GM23248 (cell line): ENCODE measurements at places on chromosomes 2 and 18. TPM values are rescaled to one million over a fixed set of nuclear protein-coding genes. Genes with fewer than 3 reads are reported as not detected.

DNA sequence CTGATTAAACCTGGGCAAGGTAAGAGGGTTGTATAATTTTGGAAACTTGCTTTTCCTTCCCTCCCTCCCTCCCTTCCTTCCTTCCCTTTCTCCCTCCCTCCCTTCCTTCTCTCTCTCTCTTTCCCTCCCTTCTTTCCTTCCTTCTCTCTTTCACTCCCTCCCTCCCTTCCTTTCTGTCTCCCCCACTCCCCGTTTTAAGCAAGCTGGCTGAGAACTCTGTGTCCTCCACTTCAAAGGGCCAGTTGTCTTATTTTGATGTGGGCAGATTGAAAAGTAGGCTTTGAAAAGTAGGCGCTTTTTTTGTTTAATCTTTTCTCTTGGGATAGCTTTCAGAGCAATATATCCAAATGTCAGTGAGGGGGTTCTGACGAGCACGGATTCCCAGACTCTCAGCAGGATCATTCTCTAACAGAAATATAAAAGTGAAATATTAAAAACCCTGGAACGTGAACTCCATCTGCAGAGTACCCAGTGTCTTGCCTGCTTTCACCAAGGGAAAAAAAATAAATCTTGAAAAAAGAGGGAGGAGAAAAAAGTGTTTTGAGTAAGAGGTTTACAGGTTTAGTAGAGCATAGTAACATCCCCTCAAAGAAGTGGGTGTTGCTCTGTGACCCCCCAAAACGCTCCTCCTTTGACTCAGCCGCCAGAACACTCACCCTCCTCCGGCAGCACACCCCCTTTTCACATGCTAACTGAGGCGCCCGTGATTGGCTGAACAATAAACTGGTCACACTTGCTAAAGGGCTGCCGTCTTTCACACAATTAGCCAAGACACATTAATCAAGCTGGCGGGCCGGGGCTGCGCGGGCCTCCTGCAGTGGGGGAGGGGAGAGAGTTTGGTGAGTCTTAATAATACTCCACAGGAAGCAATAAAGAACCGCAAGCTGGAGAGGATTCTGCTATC is 52.2 kb downstream of the CDK15 start:
- H3K27ac ChIP-seq: no peak overlapping the region
- no peaks in the 10 kb centered on the region for H3K27me3 ChIP-seq
- H3K36me3 ChIP-seq: no peaks in the 10 kb centered on the region
- H3K4me1 ChIP-seq: peaks cover 36% of the 10 kb centered on the region

DNA sequence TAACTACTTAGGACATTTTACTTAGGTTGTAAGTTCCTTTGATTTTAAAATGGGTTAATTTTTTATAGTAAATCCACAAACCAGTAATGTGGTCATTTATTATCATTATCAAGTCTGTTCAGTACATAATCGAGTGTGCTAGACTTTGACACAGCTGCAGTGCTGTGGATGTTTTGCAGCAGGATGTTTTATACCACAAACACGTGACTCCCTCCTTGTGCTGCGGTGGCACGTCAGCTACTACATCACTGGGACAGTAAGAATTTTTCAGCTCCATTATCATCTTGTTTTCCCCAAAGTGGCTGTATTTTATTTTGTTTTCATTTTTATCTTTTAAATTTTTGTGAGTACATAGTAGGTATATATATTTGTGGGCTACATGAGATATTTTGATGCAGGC is 70.0 kb downstream of the ATP9B start:
- H3K4me3 ChIP-seq: no peak overlapping the region
- no peaks in the 10 kb centered on the region for H3K27me3 ChIP-seq
- no peaks in the 10 kb centered on the region for H3K4me1 ChIP-seq
- no peaks in the 10 kb centered on the region for H3K36me3 ChIP-seq
- DNase-seq: no peak

GRCh38 chr2:98809116-98809515 is 78.2 kb upstream of the MGAT4A start:
- H3K27ac ChIP-seq: no peak overlapping the region
- no peaks in the 10 kb centered on the region for H3K36me3 ChIP-seq
- H3K4me3 ChIP-seq: no peak overlapping the region
- no peak for DNase-seq
- H3K27me3 ChIP-seq: peaks cover 1% of the 10 kb centered on the region; the same call in 1 of the 2 replicates

GRCh38 chr2:100070078-100070477 is 72.3 kb downstream of the AFF3 start:
- peaks cover 19% of the 10 kb centered on the region for H3K27me3 ChIP-seq
- H3K4me3 ChIP-seq: no peak overlapping the region
- no peak overlapping the region for H3K27ac ChIP-seq
- H3K4me1 ChIP-seq: no peaks in the 10 kb centered on the region

DNA sequence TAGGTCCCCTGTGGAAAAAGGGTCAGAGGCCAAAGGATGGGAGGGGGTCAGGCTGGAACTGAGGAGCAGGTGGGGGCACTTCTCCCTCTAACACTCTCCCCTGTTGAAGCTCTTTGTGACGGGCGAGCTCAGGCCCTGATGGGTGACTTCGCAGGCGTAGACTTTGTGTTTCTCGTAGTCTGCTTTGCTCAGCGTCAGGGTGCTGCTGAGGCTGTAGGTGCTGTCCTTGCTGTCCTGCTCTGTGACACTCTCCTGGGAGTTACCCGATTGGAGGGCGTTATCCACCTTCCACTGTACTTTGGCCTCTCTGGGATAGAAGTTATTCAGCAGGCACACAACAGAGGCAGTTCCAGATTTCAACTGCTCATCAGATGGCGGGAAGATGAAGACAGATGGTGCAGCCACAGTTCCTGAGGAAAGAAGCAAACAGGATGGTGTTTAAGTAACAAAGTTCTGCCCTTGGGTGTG is 165.8 kb downstream of the RPIA start:
- no peak overlapping the region for H3K27ac ChIP-seq
- H3K4me1 ChIP-seq: no peaks in the 10 kb centered on the region
- H3K36me3 ChIP-seq: no peaks in the 10 kb centered on the region
- no peak for DNase-seq
- no peak overlapping the region for H3K4me3 ChIP-seq

- H3K4me3 ChIP-seq: no peak overlapping the region
- H3K36me3 ChIP-seq: no peaks in the 10 kb centered on the region
- peaks cover 24% of the 10 kb centered on the region for H3K4me1 ChIP-seq
- H3K27ac ChIP-seq: no peak overlapping the region
- no peaks in the 10 kb centered on the region for H3K27me3 ChIP-seq
Measured at GRCh38 chr2:73134471-73134870, 21.7 kb upstream of the RAB11FIP5 start.

DNA sequence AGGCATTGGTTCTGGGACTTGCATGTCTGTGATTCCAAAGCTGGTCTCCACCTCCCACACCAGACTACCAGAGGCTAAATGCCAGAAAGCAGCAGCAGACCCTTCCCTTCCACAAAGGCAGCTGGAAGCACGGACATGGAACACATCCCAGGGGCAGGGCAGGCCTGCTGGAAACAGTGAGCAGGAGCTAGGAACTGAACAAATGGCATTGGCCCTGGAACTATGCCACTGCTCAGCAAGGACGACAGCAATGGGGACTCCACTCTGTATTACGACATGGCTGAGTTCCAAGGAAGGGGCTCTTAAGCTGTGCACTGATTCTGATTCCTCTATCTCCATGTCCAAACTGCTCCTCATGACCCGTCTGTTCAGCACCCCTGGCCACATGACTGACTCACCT is 77.8 kb upstream of the TFCP2L1 start:
- H3K27ac ChIP-seq: peak overlapping the region; percentile 85
- peaks cover 6% of the 10 kb centered on the region; the same call in 1 of the 2 replicates for H3K36me3 ChIP-seq
- peaks cover 49% of the 10 kb centered on the region for H3K4me1 ChIP-seq
- H3K4me3 ChIP-seq: no peak overlapping the region
- no peaks in the 10 kb centered on the region for H3K27me3 ChIP-seq
- no peak for DNase-seq

GRCh38 chr18:79203017-79203605 is 133.9 kb downstream of the ATP9B start:
- peak; percentile 36 for DNase-seq
- H3K4me1 ChIP-seq: no peaks in the 10 kb centered on the region
- H3K36me3 ChIP-seq: no peaks in the 10 kb centered on the region
- no peak overlapping the region for H3K27ac ChIP-seq
- H3K27me3 ChIP-seq: no peaks in the 10 kb centered on the region
- no peak overlapping the region for H3K4me3 ChIP-seq

- H3K27ac ChIP-seq: no peak overlapping the region
- H3K27me3 ChIP-seq: no peaks in the 10 kb centered on the region
Measured at GRCh38 chr2:20421988-20422370, 24.9 kb upstream of the RHOB start.

GRCh38 chr2:30684026-30684425 is 123.2 kb downstream of the CAPN13 start:
- no peak overlapping the region for H3K4me3 ChIP-seq
- no peak for DNase-seq
- H3K36me3 ChIP-seq: no peaks in the 10 kb centered on the region
- no peak overlapping the region for H3K27ac ChIP-seq

GRCh38 chr18:29012883-29013465 is 836.0 kb upstream of the CDH2 start:
- no peaks in the 10 kb centered on the region for H3K36me3 ChIP-seq
- no peak overlapping the region for H3K27ac ChIP-seq
- H3K4me1 ChIP-seq: no peaks in the 10 kb centered on the region
- no peak overlapping the region for H3K4me3 ChIP-seq

GRCh38 chr2:69450735-69451416 is 13.6 kb upstream of the NFU1 start:
- H3K4me1 ChIP-seq: no peaks in the 10 kb centered on the region
- H3K27me3 ChIP-seq: no peaks in the 10 kb centered on the region
- no peak overlapping the region for H3K27ac ChIP-seq
- no peak for DNase-seq
- H3K4me3 ChIP-seq: no peak overlapping the region

GRCh38 chr2:222284466-222284865 is 14.3 kb downstream of the PAX3 start:
- no peak for DNase-seq
- no peak overlapping the region for H3K27ac ChIP-seq
- H3K4me1 ChIP-seq: no peaks in the 10 kb centered on the region

DNA sequence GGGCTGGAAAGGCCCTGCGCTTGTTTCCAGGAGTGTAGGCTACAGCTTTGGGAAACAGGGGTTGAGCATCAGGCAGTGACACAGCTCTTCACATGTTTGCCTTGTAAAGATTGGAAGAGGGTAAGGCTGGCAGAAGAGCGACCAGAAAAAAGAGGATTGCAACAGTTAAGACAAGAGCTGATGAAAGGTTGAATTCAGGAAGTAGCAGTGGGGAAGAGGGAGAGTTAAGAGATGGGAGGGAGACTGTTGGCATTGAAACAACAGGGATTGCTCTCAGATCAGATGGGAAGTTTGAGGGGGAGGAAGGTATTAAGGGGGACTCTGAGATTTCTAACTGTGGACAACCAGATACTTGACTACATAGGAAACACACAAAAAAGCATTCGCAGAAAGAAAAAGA is 96.9 kb downstream of the CTAGE1 start:
- no peak overlapping the region for H3K4me3 ChIP-seq
- no peak overlapping the region for H3K27ac ChIP-seq
- H3K4me1 ChIP-seq: peaks cover 12% of the 10 kb centered on the region
- H3K27me3 ChIP-seq: no peaks in the 10 kb centered on the region
- no peak for DNase-seq

DNA sequence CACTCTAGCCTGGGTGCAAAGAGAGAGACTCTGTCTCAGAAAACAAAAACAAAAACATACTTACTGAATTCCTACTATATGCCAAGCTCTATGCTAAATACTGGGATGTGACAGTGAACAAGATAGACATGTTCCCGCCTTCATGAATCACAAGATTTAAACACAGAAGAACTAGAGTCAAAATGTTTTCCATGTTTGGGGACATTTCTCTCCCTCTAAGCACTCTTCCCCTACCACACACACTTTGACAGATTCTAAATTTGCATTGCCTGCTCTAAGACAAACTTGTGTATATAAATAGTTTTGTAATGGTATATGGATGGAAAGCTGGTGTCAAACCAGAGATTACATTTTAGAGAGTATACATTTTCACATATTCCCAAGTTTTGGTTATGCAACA is 11.1 kb downstream of the CYBRD1 start:
- peaks cover 29% of the 10 kb centered on the region for H3K4me1 ChIP-seq
- no peaks in the 10 kb centered on the region for H3K27me3 ChIP-seq
- H3K4me3 ChIP-seq: no peak overlapping the region

- H3K27me3 ChIP-seq: no peaks in the 10 kb centered on the region
- peaks cover 19% of the 10 kb centered on the region for H3K4me1 ChIP-seq
- no peak overlapping the region for H3K4me3 ChIP-seq
Measured at GRCh38 chr2:70527447-70528080, 26.1 kb downstream of the TGFA start.

DNA sequence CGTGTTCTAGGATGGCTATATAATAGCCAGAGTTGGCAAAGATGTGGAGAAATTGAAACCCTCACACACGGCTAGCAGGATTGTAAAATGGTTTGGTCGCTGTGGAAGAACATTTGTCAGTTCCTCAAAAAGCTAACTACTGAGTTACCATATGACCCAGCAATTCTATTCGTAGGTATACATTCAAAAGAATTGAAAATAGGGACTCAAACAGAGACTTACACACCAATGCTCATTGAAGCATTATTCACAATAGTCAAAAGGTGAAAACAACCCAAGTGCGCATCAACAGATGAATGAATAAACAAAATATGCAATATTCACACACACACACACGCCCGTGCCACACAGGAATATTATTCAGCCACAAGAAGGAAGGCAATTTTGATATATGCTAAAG is 98.7 kb downstream of the PLA2R1 start:
- no peaks in the 10 kb centered on the region for H3K27me3 ChIP-seq
- no peaks in the 10 kb centered on the region for H3K36me3 ChIP-seq
- H3K4me1 ChIP-seq: peaks cover 17% of the 10 kb centered on the region
- no peak overlapping the region for H3K27ac ChIP-seq
- H3K4me3 ChIP-seq: no peak overlapping the region
- no peak for DNase-seq

DNA sequence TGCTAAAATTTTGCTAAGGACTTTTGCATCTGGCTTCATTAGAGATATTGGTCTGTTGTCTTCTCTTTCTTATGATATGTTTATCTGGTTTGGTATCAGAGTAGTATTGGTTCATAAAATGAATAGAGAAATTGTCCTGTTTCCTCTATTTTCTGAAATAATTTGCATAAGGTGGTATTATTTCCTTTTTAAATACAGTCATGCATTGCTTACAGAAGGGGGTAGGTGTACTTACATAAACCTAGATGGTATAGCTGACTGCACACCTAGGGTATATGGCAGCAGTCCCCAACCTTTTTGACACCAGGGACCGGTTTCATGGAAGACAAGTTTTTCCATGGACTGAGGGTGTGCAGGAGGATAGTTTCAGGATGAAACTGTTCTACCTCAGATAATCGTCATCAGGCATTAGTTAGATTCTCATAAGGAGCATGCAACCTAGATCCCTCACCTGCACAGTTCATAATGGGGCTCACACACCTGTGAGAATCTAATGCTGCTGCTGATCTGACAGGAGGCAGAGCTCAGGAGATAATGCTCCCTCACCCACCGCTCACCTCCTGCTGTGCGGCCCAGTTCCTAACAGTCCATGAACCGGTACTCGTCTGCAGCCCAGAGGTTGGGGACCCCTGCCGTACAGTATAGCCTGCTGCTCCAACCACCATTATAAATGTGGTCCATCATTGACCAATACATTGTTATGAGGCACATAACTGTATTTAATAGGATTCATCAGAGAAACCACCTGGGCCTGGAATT is 189.2 kb downstream of the FAM210A start:
- no peaks in the 10 kb centered on the region for H3K4me1 ChIP-seq
- H3K27me3 ChIP-seq: peaks cover 12% of the 10 kb centered on the region; the same call in 1 of the 2 replicates
- DNase-seq: no peak
- no peak overlapping the region for H3K4me3 ChIP-seq
- H3K36me3 ChIP-seq: no peaks in the 10 kb centered on the region
- no peak overlapping the region for H3K27ac ChIP-seq

The PPM1B gene
- polyA plus RNA-seq: 19.7 and 23.1 TPM in 2 replicates

The CAVIN2 gene
- 5.2 and 6.1 TPM in 2 replicates for polyA plus RNA-seq

The DUSP11 gene
- polyA plus RNA-seq: 56.0 and 60.2 TPM in 2 replicates

The NTSR2 gene
- not detected in 2 replicates for polyA plus RNA-seq

The TUBB8B gene
- polyA plus RNA-seq: not detected in 2 replicates

The CD226 gene
- polyA plus RNA-seq: 0.05 and 0.16 TPM in 2 replicates

The KCNS3 gene
- polyA plus RNA-seq: 2.5 TPM in 2 replicates
